PC-3 (cell line): ENCODE measurements at places on chromosomes 5 and 9. TPM values are rescaled to one million over a fixed set of nuclear protein-coding genes. Genes with fewer than 3 reads are reported as not detected.

GRCh38 chr9:136522314-136523237, 23.3 kb downstream of the NOTCH1 start:
- H3K27ac ChIP-seq = no peak overlapping the region
- no peak overlapping the region for H3K4me3 ChIP-seq
- no peaks in the 10 kb centered on the region for H3K4me1 ChIP-seq
- DNase-seq = no peak

DNA sequence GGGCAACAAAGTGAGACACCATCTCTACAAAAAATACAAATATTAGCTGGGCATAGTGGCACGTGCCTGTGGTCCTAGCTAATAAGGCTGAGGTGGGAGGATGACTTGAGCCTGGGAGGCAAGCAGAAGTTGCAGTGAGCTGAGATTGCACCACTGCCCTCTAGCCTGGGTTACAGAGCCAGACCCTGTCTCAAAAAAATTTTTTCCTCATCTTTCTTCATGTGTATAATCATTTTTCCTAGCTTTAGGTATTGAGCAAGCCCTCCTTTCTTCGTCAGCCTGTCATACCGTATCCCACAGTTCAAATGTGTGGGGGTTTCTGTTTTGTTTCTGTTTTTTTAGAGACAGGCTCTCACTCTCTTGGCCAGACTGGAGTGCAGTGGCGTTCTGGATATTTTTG, 41.3 kb downstream of the EHMT1 start:
- H3K27ac ChIP-seq = no peak overlapping the region
- DNase-seq = no peak
- no peaks in the 10 kb centered on the region for H3K27me3 ChIP-seq
- no peak overlapping the region for H3K4me3 ChIP-seq
- peaks cover 13% of the 10 kb centered on the region for H3K4me1 ChIP-seq

DNA sequence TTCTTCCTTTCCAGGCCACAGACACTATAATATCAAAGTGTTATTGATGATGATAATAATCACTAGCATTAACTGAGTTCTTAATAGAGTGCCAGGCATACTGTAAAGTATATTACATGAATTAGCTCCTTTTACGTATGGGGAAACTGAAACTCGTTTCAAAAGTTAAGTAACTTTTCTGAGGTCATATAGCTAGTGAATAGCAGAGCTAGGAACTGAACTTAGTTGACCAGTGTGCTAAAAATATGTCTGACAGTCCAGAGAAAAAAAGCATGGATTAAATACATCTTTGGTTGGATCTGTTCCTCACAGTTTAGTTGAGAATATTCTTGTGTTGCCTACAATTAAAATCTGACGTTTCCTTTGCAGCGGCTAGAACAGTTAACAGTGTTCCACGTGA, 18.4 kb upstream of the CATSPER3 start:
- no peaks in the 10 kb centered on the region; the same call in 1 of the 2 replicates for H3K36me3 ChIP-seq
- H3K4me1 ChIP-seq = no peaks in the 10 kb centered on the region; the same call in 1 of the 2 replicates
- no peak overlapping the region for H3K27ac ChIP-seq
- H3K4me3 ChIP-seq = no peak overlapping the region
- no peak for DNase-seq

- no peaks in the 10 kb centered on the region for H3K36me3 ChIP-seq
- H3K27me3 ChIP-seq = no peaks in the 10 kb centered on the region
- H3K4me3 ChIP-seq = no peak overlapping the region
- H3K27ac ChIP-seq = 0 out of 2 replicates have a peak overlapping the region, but pooled peaks have one; percentile 3
- H3K4me1 ChIP-seq = peaks cover 17% of the 10 kb centered on the region
These were observed 81.1 kb downstream of the PJA2 start for GRCh38 chr5:109328626-109329025.

GRCh38 chr5:36874465-36874864, 2.1 kb upstream of the NIPBL start:
- no peaks in the 10 kb centered on the region for H3K27me3 ChIP-seq
- H3K4me1 ChIP-seq = peaks cover 27% of the 10 kb centered on the region
- H3K27ac ChIP-seq = no peak overlapping the region
- peak overlapping the region; percentile 87 for H3K4me3 ChIP-seq
- no peaks in the 10 kb centered on the region for H3K36me3 ChIP-seq

DNA sequence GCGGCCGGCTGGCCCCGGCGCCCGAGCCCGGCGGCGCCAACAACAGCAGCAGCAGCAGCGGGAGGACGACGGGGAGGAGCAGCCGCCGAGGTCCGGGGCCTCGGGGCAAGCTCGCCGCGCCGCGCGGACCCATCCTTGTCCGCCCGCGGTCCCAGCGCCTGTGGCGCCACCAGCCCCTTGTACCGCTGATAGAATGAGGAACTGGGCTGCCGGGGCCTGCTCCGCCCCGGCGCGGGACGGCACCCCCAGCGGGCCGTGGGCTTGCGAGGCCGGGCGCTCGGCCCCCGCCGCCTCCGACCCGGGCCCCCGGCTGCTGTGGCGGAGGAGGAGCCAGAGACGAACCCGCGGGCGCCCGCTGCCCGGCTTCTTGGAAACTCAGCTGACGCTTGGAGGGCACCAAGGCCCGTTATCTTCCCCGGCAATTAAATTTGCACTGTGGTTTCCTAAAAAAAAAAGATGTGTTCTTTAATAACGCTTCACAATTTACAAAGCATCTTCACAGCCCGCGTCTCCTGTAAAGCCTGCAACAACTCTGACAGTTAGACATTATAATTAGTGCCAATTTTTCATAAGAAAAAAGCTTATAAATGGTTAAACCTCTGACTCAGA, at the start of gene ARSB:
Gene ARSB, minus strand, starts transcription at position 195 of the 609 bp plus-strand sequence. Its CDS starts 62 bp downstream, at position 133.
- H3K27ac ChIP-seq = peak within 1 kb of the TSS; percentile 61
- H3K4me3 ChIP-seq = peak within 1 kb of the TSS; percentile 82
- H3K27me3 ChIP-seq = no peaks in the 10 kb centered on the region
- H3K36me3 ChIP-seq = no peaks in the 10 kb centered on the region
- peak; percentile 17 for DNase-seq

DNA sequence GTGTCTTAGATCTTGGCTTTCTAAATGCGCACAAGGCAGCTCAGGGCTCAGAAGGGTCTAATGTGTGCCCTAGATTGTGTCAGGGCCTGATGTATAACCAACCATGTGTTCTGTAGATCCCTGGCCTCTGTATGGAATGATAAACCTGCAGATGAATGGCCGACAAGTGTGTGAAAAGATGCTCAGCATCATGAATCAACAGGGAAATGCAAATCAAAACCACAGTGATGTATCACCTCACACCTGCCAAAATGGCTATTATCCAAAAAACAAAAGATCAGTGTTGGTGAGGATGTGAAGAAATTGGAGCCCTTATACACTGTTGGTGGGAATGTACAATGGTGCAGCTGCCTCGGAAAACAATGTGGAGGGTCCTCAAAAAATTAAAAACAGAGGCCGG, 489.8 kb downstream of the SEMA5A start:
- H3K27ac ChIP-seq = no peak overlapping the region
- H3K36me3 ChIP-seq = no peaks in the 10 kb centered on the region
- no peak for DNase-seq
- no peaks in the 10 kb centered on the region for H3K27me3 ChIP-seq
- peaks cover 16% of the 10 kb centered on the region for H3K4me1 ChIP-seq
- no peak overlapping the region for H3K4me3 ChIP-seq

GRCh38 chr5:10227379-10227778, 22.3 kb downstream of the ATPSCKMT start:
- H3K4me1 ChIP-seq = peaks cover 4% of the 10 kb centered on the region; the same call in 1 of the 2 replicates
- no peaks in the 10 kb centered on the region for H3K27me3 ChIP-seq
- H3K4me3 ChIP-seq = no peak overlapping the region
- peak; percentile 44 for DNase-seq
- H3K27ac ChIP-seq = peak overlapping the region; percentile 22; the same call in 1 of the 2 replicates

DNA sequence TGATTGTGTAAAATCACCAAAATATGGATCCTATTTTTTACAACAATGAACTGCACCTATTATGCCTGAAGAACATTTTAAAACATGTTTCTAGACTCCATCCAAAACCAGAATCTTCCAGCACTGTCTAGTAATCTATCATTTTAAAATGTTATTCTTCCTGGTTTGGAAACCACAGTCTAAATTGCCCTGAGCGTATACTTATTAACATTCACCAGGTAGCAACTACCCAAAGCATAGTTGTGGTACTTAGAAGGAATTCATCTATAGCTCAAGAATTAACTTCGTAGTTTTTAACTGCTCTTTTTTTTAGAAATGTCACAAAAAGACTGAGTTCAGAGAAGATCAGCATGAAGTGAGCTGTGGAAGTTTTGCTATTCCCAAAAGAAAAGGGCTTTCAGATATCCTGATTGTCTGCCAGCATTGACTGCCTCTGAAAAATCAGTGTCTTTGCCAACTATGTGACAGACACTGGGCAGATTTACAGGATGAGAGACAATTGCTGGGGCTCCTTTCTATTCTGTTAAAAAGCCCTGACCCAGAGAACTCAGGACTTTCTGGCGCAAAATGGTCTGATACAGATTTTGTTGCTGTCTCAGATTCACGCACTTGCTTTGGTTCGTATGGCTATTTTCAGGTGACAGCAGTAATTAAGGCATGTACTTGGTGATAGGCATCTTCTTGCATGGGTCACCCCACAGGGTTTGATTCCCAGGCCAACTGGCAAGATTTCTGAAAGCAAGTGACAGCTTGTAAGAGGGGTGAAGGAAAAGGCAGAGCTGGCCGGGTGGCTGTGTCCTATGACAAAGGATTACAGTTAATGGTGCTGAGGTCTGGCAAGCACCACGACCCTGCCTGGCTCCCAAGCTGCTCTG, 152.5 kb upstream of the RAI14 start:
- H3K36me3 ChIP-seq = no peaks in the 10 kb centered on the region
- H3K27me3 ChIP-seq = no peaks in the 10 kb centered on the region
- H3K27ac ChIP-seq = no peak overlapping the region
- H3K4me1 ChIP-seq = peaks cover 11% of the 10 kb centered on the region

DNA sequence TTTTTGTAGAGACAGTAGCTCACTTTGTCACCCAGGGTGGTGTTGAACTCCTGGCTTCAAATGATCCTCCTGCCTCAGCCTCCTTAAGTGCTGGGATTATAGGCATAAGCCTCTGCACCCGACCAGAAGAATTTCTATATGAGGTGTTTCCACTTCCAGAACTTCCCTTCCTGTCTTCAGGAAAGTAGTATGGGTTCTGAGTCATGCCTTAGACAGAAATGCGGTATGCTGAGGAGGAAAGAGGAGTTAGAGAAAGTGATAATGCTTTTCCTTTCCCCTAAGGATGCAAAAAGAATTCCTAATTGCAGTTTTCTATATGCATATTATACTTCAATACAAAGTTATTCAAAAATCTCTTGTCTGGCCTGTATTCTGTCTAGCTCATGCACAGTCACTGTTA, 16.4 kb upstream of the ADAMTSL1 start:
- H3K4me3 ChIP-seq = no peak overlapping the region
- DNase-seq = peak; percentile 62
- peaks cover 53% of the 10 kb centered on the region for H3K4me1 ChIP-seq
- H3K36me3 ChIP-seq = no peaks in the 10 kb centered on the region

DNA sequence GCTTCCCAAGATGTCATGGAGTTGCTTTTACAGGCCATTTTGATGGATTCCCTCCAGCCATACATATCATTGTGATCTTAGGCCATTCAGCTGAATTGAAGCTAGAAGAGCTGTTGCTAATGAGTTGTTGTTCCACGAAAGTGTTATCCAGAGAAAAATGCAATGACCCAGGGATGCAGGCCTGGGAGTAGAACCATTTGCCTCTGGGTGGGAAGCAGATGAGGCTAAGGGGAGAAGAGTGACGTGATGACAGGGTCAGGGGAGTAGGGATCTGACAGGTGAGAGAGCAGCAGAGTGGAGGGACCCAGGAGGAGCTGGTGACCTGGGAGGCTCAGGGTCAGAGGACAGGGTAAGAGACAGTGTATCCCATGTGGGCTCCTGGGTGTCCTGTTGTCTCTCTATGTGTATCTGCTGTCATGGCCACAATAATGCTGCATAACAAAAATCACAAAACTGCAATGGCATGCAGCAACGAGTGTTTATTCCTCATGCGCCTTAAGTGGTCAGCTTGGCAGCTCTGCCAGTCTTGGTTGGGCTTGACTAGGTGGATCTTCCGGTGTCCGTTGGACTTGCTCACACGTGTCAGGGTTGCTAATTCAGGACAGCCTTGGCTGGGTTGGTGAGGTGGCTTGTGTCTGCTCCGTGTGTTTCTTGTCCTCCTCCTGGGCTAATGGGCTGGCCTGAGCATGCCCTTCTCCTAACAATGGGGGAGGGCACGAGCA, 90.6 kb downstream of the LIFR start:
- peaks cover 55% of the 10 kb centered on the region for H3K4me1 ChIP-seq
- no peak for DNase-seq
- no peak overlapping the region for H3K4me3 ChIP-seq
- no peaks in the 10 kb centered on the region for H3K27me3 ChIP-seq

DNA sequence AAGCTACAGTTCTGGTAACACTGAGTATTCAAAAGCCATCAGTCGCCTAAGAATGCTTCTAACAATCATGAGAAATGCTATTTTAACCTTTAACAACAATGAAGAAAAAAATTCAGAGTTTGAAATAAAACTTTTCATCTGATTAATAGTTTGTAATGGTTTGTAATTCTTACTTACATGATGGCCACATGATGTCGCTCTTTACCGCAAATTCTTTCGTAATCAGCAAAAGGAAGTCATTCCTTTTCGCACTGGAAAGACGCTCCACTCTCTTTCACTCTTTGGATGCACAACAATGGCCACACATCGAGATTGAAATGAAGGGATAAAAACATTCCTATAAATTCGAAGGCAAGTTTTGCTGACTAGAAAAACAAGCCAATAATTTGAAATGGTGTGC, at the start of gene PCDHA7:
Gene PCDHA7, plus strand, starts transcription at position 277 of the 400 bp plus-strand sequence. Its CDS starts 115 bp downstream, at position 392.
- no peak within 1 kb of the TSS for H3K4me3 ChIP-seq
- H3K4me1 ChIP-seq = no peaks in the 10 kb centered on the region
- no peak for DNase-seq
- no peaks in the 10 kb centered on the region for H3K27me3 ChIP-seq
- no peaks in the 10 kb centered on the region for H3K36me3 ChIP-seq

GRCh38 chr5:32392039-32392438, 52.5 kb downstream of the ZFR start:
- no peak overlapping the region for H3K4me3 ChIP-seq
- H3K36me3 ChIP-seq = peaks cover 86% of the 10 kb centered on the region
- no peak for DNase-seq
- H3K27ac ChIP-seq = no peak overlapping the region

- DNase-seq = no peak
- H3K4me3 ChIP-seq = no peak overlapping the region
- no peak overlapping the region for H3K27ac ChIP-seq
- no peaks in the 10 kb centered on the region for H3K4me1 ChIP-seq
- no peaks in the 10 kb centered on the region for H3K36me3 ChIP-seq
These were observed 119.2 kb upstream of the SV2C start for GRCh38 chr5:75964008-75964407.

DNA sequence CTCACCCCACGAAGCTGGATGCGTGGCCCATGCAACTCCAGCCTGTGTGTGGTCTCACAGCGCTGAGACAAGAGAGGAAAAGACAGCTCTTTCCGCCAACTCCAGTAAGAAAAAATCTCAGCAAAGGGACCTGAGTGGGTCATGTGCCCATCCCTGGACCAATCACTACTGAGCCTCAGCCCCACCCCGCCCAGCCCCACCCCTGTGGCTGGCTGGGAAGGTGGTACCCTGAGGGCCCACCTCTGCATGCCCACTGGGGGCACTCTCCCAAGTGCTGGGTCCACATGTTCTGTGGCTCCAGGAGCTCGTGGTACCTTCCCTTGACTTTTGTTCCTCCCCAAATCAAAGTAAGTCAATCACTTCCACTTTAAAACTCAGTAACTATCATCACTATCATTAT, 105.1 kb upstream of the SMIM23 start:
- no peaks in the 10 kb centered on the region for H3K36me3 ChIP-seq
- no peaks in the 10 kb centered on the region for H3K4me1 ChIP-seq
- no peak for DNase-seq
- no peak overlapping the region for H3K4me3 ChIP-seq
- H3K27ac ChIP-seq = no peak overlapping the region

The LCNL1 gene
- not detected in 2 replicates for total RNA-seq

The KLF9 gene
- 0.35 and 0.44 TPM in 2 replicates for total RNA-seq

The SREK1 gene
- total RNA-seq = 34.8 and 43.1 TPM in 2 replicates

The PCDHGA3 gene
- total RNA-seq = not detected in 2 replicates

The KCNIP1 gene
- total RNA-seq = not detected in 2 replicates
